ENCODE measurements at places on chromosomes 2 and 18.

DNA sequence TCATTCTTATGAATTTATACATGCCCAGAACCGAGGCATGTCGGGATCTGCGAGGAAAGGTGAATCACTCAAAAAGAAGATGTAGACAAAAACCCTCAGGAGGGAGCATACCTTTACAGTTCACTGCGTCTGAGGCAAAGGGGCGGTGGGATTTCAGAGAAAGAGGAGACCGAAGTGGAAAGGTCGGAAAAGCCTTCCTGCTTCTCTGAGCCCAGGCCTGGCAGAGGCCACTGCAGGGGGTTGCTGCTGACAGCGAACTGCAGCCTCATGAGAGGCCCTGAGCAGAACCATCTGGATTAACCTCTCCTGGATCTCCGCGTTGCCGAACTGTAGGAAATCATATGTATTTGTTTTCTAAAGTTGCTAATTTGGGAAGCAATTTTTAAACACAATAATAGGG, 713.1 kb upstream of the SOX11 start:
- no peak for DNase-seq

DNA sequence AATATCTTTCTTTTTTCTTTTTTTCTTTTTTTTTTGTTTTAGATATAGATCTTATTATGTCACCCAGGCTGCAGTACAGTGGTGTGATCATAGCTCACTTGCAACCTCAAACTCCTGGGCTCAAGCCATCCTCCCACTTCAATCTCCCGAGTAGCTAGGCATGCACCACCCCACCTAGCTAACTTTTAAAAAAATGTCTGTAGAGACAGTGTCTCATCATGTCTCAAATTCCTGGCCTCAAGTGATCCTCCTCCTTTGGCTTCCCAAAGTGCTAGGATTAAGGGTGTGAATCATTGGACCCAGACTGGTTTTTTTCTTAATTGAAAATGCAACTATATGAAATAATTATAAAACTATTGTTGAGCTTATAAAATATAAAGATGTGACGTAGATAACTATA, 9.8 kb upstream of the ZCCHC2 start:
- DNase-seq: no peak

GRCh38 chr2:19775315-19775714, 126.5 kb downstream of the TTC32 start:
- DNase-seq: no peak

GRCh38 chr2:213016166-213016983, 135.0 kb downstream of the IKZF2 start:
- no peak for DNase-seq

DNA sequence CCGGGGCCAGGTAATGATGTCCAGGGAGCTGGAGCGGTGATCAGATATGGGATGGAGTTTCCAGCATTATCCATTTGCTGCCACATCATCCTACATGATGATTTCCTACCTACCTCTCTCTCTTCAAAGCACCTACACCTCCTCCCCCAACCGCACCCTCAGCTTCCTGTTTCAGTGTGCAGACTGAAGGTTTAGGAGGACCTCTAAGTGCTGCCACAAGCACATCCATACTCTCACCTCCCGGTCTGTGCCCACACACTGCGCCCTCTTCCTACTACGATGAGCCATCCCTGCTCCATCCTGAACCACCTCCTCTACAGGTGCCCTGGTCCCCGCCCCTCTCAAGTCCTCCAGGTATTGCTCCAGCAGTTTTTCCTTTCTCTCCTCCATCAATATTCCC, 123.7 kb downstream of the ALPK2 start:
- peak; percentile 6 for DNase-seq

GRCh38 chr2:42721898-42722297, 42.0 kb downstream of the OXER1 start:
- DNase-seq: no peak

DNA sequence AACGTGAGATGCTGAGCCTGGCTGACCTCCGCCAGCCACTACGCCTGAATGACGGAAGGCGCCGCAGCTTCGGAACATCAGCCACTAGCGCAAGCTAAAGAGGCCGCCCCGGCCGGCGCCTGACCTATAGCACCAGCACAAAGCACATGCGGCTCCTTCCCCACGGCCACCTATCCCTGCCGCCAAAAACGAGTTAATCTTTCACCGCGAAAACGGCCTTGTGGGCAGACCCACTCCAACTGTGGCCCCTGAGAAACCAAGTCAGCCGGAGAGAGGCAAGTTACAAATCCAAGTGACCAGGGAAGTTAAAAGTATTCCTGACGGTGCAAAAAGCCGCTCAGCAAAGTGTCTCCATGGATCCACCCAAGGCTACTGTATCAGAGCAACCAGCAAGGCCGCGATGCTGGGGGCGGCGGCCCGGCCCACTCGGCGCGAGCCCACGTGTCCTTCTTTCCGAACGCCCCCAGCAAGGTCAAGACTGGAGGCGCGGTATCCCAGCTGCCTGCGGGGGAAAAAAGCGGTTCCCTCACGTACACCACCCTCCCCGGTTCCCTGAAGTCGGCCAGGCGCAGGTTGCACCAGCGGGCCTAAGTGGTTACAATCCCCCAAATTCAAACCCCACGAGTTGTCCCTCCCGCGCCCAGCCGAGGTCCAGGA, 575 bp downstream of the HSPD1 start:
- peak; percentile 84 for DNase-seq

GRCh38 chr2:52036853-52037252, 1004.9 kb upstream of the NRXN1 start:
- DNase-seq: no peak

DNA sequence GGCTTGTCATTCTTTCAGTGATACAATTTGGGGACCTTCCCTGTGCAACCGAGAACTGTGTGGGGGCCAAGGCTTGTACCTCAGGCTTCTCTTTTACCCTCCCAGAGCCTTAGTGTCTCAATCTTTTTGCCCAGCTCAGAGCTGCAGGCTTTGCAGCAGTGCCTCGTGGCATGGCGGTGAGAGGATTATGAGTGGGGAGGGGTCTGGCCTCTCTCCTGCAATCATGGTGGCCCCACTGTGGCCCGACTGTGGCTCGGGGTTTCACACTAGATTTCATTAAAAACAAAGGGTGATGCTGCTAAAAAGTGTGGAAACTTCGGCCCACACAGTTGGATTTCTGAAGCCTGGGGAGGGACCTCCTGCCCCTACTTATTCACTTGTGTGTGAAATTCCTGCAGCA, 75.5 kb downstream of the CAPN13 start:
- no peak for DNase-seq

GRCh38 chr2:158772306-158773078, 22.6 kb upstream of the DAPL1 start:
- DNase-seq: no peak

GRCh38 chr18:51531501-51531900, 334.0 kb upstream of the MEX3C start:
- no peak for DNase-seq

GRCh38 chr2:37394263-37394662, 49.8 kb downstream of the QPCT start:
- DNase-seq: no peak

DNA sequence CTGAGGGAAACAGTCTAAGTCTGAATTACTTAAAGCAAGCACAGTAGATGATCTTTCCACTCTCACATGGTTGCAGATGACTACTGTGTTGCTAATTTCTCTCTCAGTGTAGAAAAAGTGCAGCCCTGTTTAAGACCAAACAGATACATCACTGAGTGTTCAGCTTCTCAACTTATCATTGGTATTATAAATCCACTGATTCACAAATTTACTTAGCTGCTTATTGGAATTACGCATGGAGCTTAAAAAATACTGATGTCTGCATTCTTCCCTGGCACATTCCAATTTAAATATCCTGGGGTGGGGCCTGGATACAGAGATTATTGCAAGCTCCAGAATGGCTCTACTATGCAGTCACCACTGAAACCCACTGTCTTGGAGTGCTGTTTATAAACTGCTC, 411.2 kb downstream of the RND3 start:
- DNase-seq: no peak

- DNase-seq: no peak
Measured at GRCh38 chr2:41087946-41088345, 636.1 kb upstream of the SLC8A1 start.

- DNase-seq: peak; percentile 44
Measured at GRCh38 chr2:24919506-24920097, 435 bp downstream of the ADCY3 start.

DNA sequence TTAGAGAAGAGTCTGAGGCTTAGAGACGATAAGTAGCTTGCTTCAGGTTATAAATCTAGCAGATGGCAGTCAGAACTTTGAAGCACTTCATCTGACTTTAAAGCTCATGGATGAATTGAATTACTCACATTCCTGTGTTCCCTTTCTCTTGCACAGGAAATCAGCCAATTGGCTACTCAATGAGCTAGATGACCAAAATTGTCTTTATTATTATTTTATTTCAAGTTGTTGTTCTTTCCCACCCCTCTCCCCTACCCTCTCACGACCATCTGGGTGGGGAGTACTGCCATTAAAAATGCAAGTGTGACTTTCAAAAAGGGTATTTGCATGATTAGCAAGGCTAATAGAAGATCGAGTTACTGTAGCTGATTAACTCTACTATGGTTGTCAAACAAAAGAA, 491.1 kb downstream of the NR4A2 start:
- DNase-seq: no peak

DNA sequence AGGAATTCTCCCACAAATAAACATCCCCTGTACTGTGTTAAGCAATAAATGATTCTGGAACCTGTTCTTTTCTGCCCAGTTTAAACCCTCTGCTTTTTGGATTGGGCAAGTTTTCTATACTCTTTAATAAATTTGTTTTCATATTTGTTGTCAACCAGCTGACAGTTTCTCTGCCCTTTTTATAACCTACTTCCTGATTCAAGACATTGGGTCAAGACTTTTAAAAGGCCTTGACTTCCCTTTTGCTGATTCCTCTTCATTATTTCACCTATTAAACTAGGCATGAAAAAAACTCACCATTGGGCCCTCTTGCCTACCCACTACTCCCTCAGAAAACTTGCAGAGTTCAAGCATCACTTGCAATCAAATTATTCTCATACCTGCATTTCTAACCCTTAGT, 459.5 kb downstream of the ARHGAP15 start:
- DNase-seq: no peak

GRCh38 chr2:4340536-4340935, 637.2 kb downstream of the DCDC2C start:
- DNase-seq: no peak

DNA sequence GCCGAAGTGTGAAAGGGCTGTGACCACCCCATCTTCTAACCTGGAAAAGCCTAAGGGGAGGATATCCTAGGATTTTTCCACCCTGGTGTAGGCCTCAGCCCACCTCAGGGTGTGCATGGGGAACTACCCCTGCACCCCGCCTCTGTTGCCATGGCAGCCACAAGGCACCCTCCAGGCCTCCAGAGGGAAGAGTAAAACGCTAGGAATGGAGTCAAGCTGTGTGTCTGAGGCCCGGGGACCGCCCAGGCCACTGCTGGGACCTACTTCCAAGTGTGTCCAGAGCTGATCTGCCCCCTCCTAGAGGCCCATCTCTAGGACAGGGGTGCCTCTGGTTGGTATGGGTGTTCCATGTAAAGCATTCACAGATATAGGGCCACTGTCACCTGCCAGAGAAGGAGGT, 86.7 kb downstream of the PLB1 start:
- DNase-seq: no peak

- no peak for DNase-seq
Measured at GRCh38 chr2:205834796-205835195, 152.5 kb downstream of the NRP2 start.

DNA sequence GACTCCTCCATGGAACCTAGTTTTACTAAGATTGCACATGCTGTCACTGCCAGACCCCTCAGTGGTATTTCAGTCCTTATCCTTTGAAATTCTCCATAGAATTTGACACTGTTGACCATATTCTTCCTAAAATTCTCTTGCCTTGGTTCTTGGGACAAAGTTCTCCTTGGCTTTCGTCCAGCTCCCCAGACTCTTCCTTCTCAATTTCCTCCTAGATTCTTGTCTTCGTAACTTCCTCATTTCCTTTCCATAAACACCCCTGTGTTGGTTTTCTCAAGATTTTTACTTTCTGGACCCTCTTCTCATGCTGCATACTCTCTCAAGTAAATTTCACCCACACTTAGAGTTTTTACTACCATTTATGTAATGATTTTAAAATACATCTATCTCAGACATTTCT, 96.6 kb upstream of the TWSG1 start:
- no peak for DNase-seq

DNA sequence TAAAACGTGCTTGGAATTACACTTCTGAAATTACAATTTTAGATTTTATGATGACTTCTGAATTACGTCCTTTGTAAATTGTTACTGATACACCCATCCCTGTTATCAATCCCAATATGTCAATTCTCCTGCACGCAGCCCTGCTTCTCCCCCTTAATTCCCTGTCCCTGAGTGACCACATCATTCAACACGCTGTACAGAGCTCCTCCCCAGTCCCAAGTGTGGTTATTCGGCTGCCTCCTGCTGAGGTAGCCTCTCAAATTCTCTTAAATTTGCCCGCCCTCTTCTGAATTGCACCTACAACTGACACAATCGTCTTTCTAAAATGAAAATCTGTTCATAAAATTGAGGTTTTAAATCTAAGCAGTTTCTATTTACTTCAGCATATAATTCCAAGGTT, 10.1 kb downstream of the SERPINB8 start:
- DNase-seq: no peak

DNA sequence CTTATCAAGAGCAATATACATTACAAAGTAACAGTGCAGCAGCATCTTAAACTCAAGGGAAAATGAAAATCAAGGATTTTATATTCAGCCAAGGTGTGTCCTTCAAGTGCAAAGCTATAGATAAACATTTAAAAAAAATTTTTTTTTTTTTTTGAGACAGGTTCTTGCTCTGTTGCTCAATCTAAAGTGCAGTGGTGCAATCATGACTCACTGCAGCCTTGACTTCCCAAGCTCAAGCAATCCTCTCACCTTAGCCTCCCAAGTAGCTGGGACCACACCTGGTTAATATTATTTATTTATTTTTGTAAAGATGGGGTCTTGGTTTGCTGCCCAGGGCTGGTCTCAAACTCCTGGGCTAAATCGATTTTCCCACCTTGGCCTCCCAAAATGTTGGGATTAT, 9.0 kb downstream of the CDKL4 start:
- no peak for DNase-seq

- no peak for DNase-seq
Measured at GRCh38 chr18:34631093-34631966, 78.8 kb upstream of the DTNA start.

GRCh38 chr2:239444626-239445577, 44.1 kb upstream of the HDAC4 start:
- no peak for DNase-seq

GRCh38 chr2:3217646-3218045, 160.0 kb downstream of the EIPR1 start:
- no peak for DNase-seq

- no peak for DNase-seq
Measured at GRCh38 chr2:96330407-96330806, 5.2 kb upstream of the NCAPH start.

GRCh38 chr18:13453714-13454113, 235.2 kb downstream of the LDLRAD4 start:
- DNase-seq: no peak

DNA sequence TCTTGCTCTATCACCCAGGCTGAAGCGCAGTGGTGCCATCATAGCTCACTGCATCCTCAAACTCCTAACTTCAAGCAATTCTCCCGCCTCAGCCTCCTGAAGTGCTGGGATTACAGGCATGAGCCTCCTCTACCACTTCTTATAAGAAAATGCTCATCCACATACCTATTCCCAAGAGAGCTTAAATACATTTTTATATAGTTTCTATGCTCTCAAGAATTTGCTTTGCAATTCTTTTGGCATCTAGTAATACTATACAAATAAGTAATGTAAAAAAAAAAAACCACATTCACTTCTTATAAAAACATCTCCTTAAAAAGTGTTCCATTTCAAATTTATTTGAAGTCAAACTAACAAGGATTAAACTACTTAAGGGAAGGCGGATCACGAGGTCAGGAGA, 197.3 kb downstream of the DNAH7 start:
- DNase-seq: no peak

- DNase-seq: no peak
Measured at GRCh38 chr2:233087713-233088112, 27.6 kb downstream of the INPP5D start.

All from OCI-LY7 (cell line).